ENCODE measurements at places on chromosomes 16 and 17.

DNA sequence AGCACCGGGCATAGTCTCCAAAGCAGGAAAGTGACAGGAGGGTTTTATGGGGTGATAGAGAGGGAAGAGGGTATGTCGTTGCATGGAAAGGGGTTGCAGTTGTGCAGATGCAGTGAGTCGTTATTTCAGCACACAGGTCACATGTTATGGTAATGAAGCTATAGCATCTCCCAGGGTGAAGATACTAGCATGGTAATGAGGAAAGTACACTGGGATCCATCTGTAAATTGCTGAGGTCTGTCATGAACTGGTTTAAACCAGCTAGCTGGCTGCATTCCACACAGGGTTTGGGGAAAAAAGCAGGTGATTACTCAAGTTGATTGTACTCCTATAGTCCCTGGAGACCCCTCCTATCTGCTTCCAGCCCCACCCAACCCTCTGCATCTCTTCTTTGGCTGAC, 11.7 kb downstream of the COX11 start:
- DNase-seq, result no peak

GRCh38 chr16:57304169-57305061, 19.9 kb upstream of the PLLP start:
- DNase-seq, result no peak

GRCh38 chr16:894136-894535, 76.6 kb downstream of the LMF1 start:
- no peak for DNase-seq

DNA sequence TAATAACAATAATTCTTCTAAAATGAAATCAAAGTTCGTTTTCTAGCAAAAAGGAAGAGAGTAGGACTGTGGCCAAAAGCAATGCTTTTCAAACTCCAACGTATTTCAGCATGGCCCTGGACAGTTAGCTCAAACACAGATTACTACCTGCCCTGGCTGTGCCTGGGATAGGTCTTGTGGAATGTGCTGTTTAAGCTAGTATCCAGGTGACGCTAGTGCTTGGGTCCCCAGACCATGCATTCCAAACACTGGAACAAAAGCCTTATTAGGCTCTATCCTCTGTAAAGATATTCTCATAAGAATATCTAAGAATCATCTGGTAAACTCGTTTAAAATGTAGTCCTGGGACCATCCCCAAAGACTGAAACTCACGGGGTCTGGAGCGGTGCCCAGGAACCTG, 52.6 kb upstream of the MEAK7 start:
- no peak for DNase-seq

GRCh38 chr17:77254951-77255825, 114.4 kb downstream of the SEC14L1 start:
- no peak for DNase-seq

GRCh38 chr16:86723689-86724088, 145.3 kb downstream of the FOXL1 start:
- no peak for DNase-seq

DNA sequence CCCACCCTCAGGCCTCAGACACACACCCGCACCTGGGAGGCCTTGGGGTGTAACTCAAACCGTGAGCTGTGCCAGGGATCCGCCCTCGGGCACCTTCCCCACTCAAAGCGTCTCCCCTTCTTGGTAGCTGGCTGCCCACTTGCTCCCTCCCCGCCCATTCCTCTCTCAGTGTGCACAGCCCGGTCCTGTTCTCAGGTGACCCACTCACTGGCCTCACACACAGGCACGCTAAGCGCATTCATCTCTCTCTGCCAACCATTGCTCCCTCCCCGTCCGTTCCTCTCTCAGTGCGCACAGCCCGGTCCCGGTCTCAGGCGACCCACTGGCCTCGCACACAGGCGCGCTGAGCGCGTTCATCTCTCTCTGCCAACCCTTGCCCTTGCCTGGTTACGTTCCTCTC, 20.8 kb downstream of the WDR45B start:
- no peak for DNase-seq

DNA sequence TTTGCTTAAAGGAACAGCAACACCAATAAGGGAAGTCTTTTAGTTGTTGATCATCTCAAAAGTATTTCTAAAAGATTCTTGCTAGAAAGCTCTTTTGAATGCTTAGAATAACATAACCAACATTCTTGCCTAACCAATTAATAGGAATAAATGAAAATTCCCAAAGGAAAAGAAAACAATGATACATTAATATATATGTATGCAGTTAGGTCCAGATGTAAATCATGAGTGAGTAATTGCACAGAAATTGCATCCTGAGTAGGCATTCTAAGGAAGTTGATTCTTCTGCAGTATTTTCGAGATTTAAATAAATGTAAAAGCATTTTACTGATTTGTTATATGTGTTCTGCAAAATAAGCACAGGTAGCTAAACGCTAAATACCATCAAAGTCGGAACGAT, 22.1 kb downstream of the COX10 start:
- DNase-seq, result no peak

DNA sequence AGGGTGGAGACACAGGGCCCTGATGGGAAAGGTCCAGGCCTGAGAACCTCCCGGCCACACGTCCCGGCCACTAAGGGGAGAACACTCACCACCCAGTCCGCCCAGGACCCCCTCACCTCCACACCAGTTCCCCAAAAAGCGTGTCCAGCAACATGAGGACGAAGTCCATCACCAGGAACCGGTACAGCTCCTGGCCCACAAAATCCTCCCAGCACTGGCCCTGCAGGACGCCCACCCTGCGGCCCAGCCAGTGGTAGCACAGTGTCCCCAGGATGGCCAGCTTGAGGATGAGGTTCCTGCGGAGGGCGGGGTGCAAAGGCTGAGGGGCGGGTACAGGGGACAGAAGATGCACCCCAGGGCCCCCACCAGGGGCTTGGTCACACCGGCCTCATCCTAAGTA, 8.0 kb downstream of the TMC6 start:
- no peak for DNase-seq

GRCh38 chr17:72901083-72901482, 191.4 kb downstream of the SLC39A11 start:
- DNase-seq, result no peak

- DNase-seq, result no peak
Observed at GRCh38 chr17:17035920-17036523, 6.2 kb upstream of the MPRIP start.

- no peak for DNase-seq
Observed at GRCh38 chr16:240559-240958, 5.9 kb downstream of the FAM234A start.

DNA sequence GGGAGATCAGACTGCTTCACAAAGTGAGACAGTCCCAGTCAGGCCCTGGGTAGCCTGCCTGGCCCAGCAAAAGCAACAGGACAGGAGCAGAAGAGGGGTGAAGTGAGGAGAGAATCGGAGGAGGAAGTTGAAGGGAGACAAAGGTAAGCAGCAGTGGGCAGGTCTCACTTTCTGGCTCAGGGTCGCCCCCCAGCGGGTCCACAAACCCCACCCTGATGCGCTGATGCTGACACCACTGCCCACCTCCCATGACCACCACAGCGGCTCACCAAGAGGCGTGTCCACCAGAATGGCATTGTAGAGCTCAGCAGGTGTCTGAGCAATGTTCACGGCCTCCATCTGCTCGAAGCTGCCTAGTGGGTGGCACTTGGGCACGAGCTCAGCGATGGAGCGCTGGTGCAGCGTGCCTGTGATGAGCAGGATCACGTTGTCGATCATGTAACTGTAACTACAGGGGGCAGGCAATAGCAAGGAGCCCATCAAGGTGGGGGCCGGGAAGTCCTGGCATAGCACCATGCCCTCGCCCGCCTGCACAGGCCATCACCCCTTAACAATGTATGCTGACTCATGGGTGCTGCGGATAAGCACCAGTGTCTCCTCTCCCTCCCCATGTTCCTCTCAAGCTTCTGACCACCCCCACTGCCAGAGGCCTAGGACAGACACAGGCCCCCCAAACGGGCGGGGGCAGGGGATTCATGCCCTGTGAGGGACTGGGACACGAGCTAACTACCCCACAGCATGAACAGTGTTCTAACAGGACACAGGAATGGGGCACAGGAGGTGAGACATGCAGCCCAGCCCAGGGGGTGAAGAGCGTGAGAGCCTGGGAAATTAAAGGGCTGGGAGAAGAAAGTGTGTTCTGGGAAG, 13.6 kb downstream of the HSD11B2 start:
- DNase-seq, result no peak

- DNase-seq, result no peak
Observed at GRCh38 chr17:58677194-58677880, 14.5 kb downstream of the TEX14 start.

- no peak for DNase-seq
Observed at GRCh38 chr17:22459953-22460350, 767.6 kb downstream of the KCNJ18 start.

- no peak for DNase-seq
Observed at GRCh38 chr16:66790130-66790733, 11.2 kb downstream of the TERB1 start.

DNA sequence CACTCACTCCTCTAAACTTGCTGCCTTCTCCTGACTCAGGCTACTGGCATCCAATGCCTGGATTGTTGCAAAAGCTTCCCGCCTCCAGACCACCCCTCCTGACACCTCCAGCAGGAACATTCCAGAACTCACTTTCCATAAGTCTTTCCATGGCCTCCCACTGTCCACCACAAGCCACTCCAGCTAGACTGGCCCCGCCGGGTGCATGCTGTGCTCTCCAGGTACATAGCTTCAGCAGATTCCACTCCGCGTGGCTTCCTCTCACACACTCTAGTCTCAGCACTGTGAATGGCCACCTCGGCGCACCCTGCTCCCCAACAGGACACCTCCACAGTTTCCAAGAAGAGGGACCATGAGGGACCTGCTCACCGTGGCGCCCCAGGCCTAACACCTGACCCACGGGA, 25.9 kb upstream of the FAAP100 start:
- DNase-seq, result no peak

DNA sequence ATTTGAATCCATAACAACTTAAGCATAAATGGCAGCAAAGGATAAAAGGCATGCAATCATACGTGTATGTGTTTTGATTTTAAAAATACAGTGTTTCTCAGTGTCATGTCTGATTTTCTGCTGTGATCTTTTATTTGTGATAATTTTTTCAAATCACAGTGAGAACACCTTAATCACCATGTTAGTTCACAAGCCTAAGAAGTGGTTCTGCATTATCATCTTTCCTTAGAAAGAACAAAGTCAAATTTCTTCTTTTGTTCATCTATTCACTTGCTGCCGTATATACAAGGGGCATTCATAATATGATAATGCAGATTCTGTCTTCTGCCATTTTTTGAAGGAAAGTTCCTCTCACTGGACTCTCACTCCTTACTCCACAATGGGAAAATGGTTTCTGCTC, 33.3 kb upstream of the ABCA9 start:
- no peak for DNase-seq

GRCh38 chr17:69492410-69493071, 78.0 kb downstream of the MAP2K6 start:
- DNase-seq, result no peak

DNA sequence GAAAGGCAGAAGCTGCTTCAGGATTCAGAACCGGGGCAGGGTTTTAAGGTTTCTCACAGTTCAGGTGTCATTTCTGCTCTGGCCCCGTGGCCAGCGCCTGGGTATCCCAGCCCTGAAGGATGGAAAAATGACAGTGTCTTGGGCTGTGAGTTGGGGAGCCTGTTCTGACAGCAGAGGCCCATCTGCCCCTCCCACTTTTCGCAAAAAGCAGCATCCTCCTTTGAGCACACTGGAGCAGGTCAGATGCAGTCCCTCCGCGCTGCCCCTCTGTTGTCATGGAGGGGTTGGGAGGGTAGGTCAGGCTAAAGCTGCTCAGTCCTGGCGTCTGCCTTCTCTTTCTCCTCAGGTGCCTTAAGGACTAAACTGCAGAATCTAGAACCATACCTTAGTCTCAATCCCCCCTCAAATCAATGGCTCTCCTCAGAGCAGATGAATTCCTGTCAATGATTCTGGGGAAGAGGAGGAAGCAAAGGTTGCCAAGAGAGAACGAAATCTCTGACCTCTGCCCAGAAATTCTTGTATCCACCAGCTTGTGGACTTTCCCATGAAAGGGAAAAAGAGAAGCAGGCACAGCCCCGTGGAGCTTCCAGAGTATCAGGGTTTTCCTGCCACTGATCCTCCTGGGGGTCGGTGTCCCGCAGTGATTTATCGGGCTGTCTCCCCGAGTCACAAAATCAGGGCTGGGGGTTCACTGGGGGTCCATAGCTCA, 7.3 kb downstream of the NEUROD2 start:
- DNase-seq, result no peak

GRCh38 chr16:11020792-11021551, 76.6 kb downstream of the CLEC16A start:
- no peak for DNase-seq

DNA sequence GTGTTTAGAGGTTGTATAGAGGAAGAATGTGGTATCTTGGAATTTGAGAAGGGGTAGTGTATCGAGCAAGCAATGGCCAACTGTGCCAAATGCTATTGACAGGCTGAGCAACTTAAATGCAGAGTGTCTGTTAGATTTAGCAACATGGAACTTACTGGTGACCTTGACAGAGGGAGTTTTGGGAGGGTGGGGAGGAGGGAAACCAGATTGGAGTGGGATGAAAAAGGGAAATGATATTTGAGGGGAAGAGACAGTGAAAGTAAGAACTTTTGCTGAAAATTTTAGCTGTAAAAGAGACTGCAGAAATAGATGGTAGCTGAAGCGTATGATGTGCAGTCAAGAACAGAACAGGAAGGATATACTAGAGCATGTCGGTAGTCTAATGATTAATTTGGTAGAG, 1.1 kb downstream of the LRRC36 start:
- DNase-seq, result no peak

DNA sequence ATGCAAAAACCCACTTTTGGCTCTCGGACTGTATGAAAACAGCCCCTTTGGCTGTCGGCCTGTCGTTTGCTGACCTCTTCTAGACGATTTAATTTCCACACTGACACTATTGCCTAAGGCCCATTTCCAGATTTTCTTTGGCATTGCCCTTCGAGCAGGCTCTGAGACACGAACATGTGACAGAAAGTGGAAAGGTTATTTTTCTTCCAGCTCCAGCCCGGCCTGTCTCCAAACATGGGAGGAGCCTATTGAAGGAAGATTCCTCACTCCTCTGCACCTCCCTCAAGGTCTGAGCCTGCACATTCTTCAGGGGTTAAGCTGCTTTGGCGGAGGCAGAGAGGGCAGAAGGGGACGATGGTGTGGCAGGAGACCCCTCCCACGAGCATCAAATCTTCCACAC, 85.9 kb upstream of the FOXF1 start:
- DNase-seq, result no peak

- no peak for DNase-seq
Observed at GRCh38 chr17:20216853-20217252, 207.7 kb downstream of the SPECC1 start.

DNA sequence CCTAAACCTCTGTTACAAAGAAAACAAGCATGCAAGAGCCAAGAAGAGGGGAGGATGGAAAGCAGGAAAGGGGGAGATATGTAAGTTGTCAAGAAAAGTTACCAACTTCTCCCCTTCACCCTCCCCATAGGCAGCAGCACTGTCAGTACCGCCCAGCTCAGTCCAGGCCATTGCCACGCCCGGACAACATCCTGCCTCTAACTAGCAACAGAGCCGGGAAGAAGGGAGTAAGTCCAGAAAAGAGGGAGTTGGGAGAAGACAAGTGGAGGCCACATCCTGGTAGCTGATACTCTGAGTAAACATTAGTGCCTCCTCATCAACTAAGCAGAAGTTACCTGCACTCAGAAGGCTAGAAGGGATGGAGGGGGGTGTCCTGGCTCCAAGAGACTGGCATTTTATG, 113.6 kb downstream of the SMG6 start:
- DNase-seq, result no peak
